Liver (tissue), 10 donors: ENCODE measurements at places on chromosomes 2 and 18.

GRCh38 chr2:240640939-240641338 lies 15.7 kb downstream of the GPR35 start:
- DNase-seq = no peak

DNA sequence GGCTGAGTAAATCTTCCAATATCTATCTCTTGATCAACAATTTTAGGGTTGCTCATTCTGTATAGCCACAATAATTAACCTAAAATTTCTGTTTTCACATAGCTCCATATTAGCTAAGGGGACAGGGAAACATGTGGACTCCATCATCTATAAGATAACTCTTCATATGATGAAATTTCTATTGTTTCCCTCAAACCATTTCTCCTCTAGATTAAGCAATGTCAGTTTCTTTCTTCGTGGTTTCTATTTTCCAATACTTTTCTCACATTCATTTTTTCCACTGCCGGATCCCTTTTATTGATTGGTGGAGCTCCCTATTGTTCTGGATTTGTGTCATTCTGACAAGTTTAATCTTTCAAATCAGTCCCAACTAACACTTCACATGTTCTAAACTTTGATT lies 1221.3 kb upstream of the ZEB2 start:
- DNase-seq = no peak

DNA sequence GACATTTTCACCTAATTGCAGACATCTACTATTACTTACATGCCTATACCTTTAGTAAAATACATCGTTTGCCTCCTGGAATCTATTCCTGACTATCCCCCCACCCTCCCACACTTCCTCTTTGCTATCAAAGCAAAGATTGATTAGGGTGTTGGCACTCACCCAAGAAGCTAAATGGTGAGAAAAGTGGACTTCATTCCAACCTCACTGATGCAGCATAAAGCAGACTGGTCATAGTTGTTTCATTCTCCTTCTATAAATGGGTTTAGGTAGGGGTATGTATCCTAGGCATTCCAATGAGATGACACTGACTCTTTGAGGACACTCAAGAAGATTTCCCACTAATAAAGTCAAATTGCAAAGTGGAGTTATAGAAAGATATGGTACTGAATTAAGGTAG lies 97.4 kb downstream of the LRP1B start:
- no peak for DNase-seq

DNA sequence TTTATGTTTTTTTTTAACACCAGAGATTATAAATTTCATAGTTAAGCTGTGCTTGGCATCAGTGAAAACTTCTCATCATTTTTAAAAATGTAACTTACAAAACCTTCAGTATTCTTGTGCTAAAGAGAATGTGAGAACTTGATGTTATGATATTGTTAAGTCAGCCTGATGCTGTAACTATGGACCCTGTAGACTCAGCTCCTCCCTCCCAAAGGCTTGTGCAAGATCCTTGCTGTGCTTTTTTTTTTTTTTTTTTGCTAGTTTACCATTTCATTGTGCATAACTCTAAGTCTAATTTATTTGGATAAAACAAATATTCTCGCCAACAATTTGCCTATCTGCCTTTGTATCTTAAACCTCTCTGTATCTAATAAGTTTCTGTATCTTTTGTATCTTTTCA lies 12.9 kb upstream of the TFPI start:
- DNase-seq = no peak

GRCh38 chr2:7083580-7084509 lies 166.6 kb downstream of the RNF144A start:
- DNase-seq = no peak

GRCh38 chr2:58913082-58913726 lies 672.1 kb upstream of the FANCL start:
- no peak for DNase-seq

- no peak for DNase-seq
These were observed 194.4 kb downstream of the RPIA start for GRCh38 chr2:88885679-88886416.

DNA sequence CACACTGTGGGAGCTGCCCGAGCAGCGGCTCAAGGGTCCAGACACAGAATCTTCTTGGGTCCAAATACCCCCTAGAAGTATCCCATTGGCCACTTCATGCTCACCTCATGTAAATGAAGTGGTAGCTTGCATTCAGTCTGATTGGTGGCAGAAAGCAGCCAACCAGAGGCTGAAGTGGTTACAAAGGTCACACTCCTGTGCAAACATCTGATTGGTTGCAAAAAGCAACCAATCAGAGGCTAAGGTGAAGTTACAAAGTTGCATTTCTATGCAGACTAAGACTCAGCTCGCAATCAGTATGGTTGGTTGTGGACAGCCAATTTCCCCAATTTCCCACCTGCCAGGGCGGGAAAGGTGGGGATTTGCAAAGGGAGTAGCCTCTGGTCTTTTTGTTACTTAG lies 94.3 kb downstream of the DGKD start:
- no peak for DNase-seq

DNA sequence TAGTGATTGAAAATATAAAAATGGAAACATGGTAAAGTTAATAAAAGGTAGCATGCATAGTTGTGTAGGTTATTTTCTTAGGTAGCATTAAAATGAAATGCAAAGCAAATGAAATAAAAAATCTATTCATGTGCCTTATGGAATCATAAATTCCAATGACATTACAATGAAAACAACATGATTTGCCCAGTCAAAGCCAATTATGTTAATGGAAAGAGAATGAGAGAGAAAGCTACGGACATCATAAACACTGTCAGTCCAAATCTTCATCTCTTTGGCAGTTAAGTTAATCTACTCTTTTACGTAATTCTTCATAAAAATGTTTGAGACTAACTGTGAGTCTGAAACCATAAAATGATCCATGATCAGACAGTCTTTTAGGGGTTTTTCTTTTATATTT lies 636.7 kb upstream of the SYT4 start:
- no peak for DNase-seq

DNA sequence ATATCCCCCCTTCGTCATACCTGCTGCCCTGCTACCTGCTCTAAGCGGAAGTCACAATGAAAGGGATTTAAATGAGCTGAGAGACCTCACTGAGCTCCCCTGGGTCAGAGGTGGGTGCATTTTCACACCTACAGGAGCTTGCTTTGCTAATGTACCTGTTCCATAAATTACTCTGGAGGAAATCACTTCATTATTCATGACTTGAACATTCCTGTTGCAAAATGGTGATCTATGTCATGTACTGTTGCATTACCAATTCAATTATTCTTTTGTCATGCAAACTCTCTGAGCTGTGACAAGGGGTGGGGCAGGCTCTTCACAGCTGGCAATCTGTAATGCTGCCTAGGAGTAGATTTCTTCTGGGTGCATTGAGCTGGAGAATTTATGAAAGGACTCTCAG lies 761.3 kb downstream of the TSN start:
- DNase-seq = no peak
